ENCODE measurements at places on chromosomes 7 and 10. TPM values are rescaled to one million over a fixed set of nuclear protein-coding genes. Genes with fewer than 3 reads are reported as not detected.
A peak's percentile ranks its signal among the peaks of the same experiment; 100 is the strongest.

DNA sequence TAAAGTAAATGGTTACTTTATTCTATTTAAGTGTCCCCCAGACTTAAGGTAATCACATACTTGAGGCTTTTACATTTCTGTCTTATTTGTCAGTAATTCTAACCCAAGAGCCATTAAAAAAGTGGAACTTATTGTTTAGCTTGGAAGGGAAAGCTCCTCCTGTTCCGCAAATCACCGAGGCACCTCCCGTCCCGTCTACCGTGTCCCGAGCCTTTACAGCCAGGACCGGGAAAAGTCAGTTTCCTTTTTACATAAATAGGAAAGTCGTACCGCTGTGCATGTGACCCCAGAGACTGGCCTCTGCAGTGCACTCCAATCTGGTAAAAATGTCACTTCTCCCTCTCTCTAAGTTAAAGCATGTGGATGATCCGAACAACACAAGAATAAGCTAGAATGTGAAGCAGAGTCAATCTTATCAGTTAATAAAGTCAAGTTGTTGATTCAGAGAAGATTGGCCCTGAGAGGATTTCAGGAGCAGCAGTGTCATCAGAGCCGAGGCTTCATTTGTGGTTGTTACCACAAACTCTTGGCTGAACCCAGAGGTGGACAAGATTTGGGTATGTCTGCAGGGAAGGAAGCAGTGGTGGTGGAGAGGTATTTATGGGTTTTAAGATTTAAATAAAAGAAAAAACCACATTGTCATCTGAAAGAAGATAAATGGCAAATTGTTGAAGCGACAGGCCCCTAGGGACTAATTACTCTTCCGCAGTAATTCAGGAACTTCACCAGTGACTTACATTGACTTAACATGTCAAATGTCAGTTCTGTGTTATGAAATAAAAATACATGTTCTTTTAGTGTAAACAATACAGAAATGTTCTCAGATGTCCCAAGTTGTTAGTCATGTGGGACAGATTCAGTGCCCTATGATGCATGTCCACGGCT, 316.6 kb upstream of the ZNF32 start:
- peak; percentile 13 for DNase-seq

DNA sequence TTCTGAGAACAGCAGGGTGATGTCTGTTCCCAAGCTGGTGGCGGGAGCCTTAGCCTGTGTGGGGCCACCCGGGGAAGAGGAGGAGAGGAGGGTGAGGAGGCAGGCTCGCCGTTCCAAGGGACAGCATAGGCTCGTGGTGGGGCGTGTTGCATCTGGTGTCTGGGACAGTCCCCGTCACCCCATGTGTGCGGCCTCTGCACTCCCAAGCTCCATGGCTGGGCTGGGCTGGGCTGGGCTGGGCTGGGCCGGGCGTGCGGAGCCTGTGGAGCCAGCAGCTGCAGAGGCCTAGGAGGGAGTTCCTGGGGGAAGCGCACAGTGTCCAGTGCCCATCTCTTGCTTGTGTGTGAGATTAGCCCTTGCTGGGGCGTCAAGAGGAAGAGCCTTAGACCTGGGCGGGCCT, 20.9 kb upstream of the TTYH3 start:
- DNase-seq, result no peak

GRCh38 chr10:113866551-113867394, 12.3 kb downstream of the NHLRC2 start:
- no peak for DNase-seq

The ACSM6 gene
- total RNA-seq, result not detected

GRCh38 chr10:105875050-105875449, 1234.0 kb downstream of the SORCS3 start:
- DNase-seq, result no peak

The MMD2 gene
- not detected for total RNA-seq

The PLPP4 gene
- total RNA-seq, result not detected

DNA sequence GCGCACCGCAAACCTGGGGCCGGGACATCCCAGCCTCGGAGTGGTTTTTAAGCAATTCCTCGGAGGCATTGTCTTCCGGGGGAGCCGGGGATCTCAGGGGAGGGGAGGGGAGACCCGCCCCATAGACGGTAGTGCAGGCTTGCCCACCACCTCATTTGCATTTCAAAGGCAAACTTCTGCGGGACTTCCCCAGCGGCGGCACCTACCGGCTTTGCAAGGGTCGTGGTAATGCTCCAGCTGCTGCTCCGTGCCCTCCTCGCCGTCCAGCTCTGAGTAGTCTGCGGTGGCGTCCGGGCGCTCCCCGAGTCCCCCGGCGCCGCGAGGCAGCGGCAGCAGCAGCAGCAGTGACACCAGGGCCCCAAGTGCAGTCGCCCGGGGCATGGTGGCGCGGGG, 425 bp downstream of the TLL2 start:
- DNase-seq, result no peak

DNA sequence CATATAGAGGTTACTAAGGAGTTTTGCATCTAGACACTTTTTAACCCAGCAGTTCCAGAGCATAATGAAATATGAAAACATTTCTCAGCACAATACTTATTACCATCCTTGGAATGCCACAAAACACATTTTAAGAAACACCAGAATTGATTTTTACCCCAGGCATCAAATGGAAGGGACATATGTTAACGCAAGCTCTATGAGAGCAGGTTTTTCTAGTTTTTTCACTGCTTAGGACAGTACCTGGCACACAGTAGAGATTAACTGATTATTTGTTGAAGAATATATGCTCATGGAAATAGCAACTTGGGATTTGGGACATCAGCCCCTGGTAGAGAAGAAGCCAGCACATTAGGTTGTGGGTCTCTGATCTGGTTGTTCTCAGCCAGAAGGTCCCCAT, 67.0 kb upstream of the ARID5B start:
- DNase-seq, result no peak

- no peak for DNase-seq
Observed at GRCh38 chr10:11683529-11684320, 58.5 kb upstream of the ECHDC3 start.

DNA sequence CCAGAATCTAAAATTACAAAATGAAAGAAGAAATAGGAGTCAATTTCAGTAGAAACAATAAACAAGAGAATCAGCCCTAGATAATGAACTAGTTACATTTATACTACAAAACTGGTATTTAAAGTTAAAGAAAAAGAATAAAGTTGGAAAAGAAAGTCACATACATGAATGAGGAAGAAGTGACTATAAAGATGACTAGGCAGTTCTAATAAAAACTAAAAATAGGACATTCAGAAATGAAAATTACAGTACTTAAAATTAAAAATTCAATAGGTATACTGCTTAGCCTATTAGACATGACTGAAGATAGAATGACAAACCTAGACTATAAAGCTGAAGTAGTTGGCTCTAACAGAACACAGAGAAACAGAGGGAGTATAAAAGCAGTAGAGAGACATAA, 108.8 kb downstream of the AHR start:
- no peak for DNase-seq

GRCh38 chr7:33459340-33459751, 330.0 kb downstream of the BBS9 start:
- no peak for DNase-seq

The SPDYE18 gene
- total RNA-seq, result 1.0 TPM

- DNase-seq, result no peak
Observed at GRCh38 chr10:47067949-47068940, 157.0 kb downstream of the PTPN20 start.

GRCh38 chr7:118298771-118299170, 74.3 kb downstream of the ANKRD7 start:
- DNase-seq, result no peak

DNA sequence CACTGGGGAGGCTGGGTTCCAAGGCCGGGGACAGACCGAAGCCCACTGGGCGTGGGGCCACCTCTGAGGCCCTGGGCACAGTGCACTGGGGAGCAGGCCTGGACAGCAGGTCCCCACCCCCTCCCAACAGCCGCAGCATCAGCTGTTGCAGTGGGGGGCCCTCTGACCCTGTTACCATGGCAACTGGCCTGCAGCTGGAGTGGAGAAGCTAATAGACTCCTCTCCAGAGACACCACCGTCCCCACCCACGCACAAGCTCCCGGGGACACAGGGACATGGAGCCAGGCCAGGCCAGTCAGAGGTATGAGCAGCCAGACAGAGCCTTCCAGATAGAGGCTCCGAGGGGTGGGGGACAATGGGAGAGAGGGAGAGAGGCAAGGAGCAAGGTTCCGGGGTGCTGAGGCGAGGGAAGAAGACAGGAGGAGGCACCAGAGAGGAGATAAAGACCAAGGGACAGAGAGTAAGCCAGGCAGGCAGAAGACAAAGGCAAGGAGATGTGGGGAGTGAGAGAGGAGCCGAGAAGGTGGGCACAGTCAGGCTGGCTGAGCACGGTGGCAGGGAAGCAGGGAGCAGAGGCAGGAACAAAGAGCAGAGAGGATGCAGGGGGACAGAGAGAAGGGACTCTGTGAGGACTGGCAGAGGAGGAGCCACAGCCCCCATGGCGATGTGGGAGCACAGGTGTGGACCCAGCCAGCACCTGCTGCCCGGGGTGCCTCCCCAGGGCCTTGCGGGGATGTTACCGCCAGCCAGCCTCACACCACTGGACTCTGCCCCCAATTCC, 6.7 kb downstream of the KCNH2 start:
- no peak for DNase-seq

- DNase-seq, result no peak
Observed at GRCh38 chr10:91925022-91925320, 1.4 kb downstream of the BTAF1 start.

DNA sequence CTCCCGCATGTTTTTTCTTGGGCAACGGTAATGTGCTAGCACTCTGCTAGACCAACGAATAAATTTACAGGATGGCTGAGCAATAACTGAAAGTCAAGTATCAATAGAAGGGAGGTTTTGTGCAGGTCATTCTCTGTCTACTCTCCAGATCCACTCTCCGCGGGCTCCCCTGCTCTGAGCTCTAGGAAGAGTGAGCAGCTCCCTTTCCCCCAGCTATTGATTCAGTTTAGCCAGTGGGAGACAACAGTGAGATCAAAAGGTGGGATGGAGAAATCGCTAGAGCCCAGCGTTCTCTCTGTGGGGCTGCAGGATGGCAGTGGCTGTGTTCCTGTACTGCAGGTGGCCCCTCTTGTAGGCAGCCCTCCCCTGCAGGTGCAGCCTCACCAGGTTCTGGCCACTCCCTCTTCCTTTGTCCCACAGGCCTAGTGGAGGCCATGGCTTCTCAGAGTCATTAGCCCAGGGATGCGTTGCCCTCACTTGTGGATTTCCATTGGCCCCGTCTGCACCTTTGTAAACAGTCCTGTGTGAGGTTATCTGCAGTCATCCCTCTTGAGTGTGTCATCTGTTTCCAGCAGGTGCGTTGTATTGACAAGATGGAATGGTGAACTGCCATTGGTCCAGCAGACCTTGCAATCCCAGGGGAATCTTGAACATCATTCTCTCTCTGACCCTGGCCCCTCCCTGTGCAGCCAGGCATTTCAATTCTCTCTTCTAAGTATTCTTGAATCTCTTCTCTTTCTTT, 11.1 kb downstream of the MSRB2 start:
- no peak for DNase-seq

DNA sequence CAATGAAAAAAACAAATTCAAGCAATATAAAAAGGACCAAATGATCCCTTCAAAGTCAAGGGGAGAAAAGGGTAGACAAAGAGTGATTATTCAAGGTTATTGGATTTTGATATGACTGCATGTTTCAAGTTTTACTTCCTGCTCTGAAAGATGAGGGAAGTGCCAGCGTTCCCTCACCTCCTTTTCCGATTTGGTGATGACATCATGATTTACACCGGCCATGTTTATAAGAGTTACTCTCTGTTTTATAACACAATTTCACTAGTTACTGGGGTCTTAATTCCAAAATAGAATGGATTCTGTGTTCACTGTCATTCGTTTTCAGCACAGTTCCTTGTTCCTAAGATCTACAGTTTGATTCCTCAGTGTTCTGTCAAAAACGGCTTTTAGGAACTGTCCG, 60.5 kb upstream of the CPXM2 start:
- DNase-seq, result no peak

GRCh38 chr7:99270702-99271101, 1.9 kb upstream of the MYH16 start:
- no peak for DNase-seq

- no peak for DNase-seq
Observed at GRCh38 chr7:114083166-114084001, 164.6 kb upstream of the PPP1R3A start.

The FRMD4A gene
- 0.30 TPM for total RNA-seq

The BLNK gene
- total RNA-seq, result not detected

GRCh38 chr10:101986624-101986971, 69.4 kb downstream of the ARMH3 start:
- DNase-seq, result no peak

DNA sequence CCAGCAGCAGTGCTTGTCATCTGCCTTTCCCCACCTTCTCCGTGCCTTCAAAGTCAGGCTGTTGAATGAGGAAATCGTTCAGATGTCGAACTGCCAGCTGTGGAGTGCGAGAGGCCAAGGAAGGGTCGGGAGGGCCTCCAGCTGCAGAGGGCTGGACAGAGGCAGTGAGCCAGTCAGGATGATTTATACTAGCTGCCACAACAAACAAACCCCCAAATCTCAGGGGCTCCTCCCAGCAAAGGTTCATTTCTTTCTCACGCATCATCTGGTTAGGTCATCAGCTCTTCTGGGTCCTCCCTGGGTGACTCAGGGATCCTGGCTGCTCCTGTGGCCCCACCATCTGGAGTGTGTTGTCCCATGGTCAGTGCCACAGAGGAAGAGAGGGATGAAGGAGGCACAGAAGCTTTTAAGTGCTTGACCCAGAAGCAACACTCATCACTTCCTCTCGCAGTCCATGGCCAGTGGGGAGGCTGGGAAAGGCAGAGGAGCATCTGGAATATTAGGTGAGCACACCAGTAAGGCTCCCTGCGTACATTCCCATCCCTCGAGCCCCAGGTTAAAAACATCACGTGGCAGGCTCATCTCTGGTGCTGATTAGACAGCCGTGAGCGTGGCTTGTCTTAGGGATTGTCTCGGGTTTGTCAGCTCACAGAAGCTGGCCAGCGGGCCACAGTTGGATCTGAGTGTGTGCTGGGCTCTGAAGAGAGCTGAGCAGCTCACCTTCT, 140.7 kb downstream of the RGS10 start:
- no peak for DNase-seq

DNA sequence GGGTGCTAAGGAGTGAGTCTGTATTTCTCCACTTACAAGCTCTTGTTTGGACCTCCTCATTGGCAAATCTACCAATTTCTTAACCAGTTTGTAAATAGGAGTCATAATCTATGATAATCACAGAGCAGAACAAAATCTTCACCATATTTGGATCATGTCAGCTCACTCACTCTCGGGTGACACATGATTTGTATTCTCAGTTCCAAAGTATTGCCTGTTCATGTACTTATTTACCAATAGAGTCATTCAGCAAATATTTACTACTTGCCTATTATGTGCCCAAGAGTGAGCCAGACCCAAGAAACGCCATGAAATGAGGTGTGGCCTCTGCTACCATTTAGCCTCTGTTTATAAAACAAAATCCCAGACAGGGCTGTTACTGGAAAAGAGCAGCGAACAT, 114.8 kb downstream of the TSPAN12 start:
- DNase-seq, result no peak

The TFEC gene
- 0.28 TPM for total RNA-seq

DNA sequence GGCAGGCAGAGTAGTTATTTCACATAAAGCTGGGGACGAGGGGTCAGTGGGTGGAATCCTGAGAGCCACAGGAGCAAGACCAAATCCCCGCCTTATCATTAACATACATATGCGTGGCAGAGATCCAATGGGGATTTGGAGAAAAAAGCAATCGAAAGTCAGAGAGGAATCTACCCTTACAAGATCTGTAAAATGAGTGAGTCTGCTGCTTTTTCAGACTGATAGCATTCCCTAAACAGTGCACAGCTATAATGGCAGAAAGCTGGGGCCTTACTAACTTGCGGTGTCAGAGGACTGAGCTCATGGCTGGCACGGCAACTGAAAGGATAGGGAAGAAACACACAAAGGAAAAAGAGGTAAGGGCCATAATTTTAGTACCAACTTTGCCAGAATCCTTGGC, 25.0 kb downstream of the GPR22 start:
- no peak for DNase-seq

- DNase-seq, result no peak
Observed at GRCh38 chr7:8823486-8823885, 390.1 kb downstream of the NXPH1 start.

Data from activated CD4-positive, alpha-beta memory T cell treated with anti-CD3 and anti-CD28 coated beads, Interleukin-2, amount 10 ng/mL, durations not matched to agents 7 days and 5 days (primary cell).